ENCODE measurements at places on chromosomes 3 and 15.

DNA sequence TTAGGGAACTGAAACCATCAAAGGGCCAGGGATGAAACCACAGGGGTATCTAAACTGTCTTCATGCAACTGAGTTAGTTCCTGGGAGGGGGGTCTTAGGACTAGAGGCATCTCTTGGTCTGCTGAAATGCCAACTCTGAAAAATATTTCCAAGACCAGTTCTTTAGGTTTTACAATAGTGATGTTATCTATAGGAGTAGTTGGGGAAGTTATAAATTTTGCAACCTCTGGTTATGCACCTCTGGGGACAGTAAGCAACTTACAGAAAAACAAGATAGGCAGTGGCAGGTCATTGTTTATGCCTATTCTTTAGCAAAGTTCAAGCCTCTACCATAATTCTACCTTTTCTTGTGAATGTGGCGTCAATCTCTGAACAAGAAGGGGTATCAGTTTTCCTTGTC, 60.5 kb upstream of the MINAR1 start:
- no peak for DNase-seq

GRCh38 chr3:151971814-151972579, 98.6 kb downstream of the SUCNR1 start:
- no peak for DNase-seq

- no peak for DNase-seq
These were observed 88.7 kb downstream of the DMXL2 start for GRCh38 chr15:51533672-51534398.

- no peak for DNase-seq
These were observed 57.7 kb downstream of the ATP2B2 start for GRCh38 chr3:10447527-10448260.

GRCh38 chr3:164200053-164200823, 878.1 kb downstream of the SI start:
- DNase-seq = no peak

DNA sequence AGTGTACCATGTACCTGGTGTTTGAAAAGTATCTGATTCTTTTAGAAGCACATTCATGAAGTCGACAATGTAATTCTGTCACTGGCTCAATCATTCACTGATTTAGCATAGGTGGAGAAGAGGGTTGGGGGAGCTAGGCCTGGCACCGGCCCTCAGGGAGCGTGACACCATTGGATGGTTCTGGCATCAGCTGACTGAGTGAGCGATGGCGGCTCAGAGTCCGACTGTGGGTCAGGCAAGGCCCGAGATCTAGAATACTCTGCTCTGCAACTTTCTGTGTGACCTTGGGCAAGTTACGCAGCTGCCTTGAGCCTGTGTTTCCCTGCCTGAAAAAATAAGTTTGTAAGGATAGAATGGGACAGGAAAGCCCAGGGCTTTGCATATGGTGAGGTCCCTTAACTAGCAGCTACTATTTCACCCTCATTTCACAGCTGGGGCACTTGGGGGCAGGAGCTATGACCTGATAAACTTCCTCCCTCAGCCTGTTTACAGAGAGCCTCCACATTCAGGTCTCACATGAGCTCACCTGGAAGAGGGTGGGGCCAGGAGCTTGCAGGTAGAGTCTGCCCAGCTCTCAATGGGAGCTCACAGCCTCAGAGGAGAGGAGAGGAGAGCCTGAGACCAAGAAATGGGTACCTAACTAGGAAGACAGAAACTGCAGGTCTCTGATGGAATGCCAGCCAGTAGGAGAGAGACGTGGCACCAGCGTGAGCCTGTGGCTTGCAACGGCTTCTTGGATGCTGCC, 153.7 kb upstream of the TLE3 start:
- no peak for DNase-seq

- DNase-seq = no peak
These were observed 66.2 kb downstream of the FEM1B start for GRCh38 chr15:68343579-68344225.

GRCh38 chr3:184174284-184174645, 390 bp upstream of the AP2M1 start:
- no peak for DNase-seq

GRCh38 chr3:79253704-79254103, 514.1 kb downstream of the ROBO1 start:
- DNase-seq = no peak

DNA sequence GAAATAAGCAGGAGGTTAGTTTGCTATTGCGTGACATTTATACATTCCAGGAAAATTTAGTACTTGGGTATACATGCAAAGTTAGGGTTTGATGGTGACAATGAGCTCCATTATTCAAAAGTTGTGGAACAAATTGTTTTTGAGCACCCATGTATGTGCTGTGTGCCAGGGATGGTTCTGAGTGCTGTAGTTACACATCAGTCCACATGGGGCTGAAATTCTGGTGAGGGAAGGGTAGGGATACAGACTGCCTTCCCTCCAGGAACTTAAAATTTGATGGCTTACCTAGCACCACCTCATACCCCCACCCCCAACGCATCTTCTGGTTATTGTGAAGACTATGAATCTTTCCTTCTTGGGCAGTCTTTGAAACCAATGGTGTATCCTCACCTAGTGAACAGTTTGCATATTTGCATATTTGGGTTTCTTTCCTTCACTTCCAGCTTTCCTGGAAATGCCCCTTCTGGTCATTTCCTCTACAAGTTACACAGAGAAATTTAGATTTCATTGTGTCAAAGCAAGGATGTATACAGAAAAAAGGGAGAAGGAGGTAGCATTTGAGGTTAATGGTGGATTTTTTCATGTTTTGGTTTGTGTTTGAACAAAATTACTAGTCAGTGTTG, 222.0 kb upstream of the IL12A start:
- no peak for DNase-seq

GRCh38 chr3:17844236-17844635, 101.8 kb upstream of the TBC1D5 start:
- DNase-seq = no peak

DNA sequence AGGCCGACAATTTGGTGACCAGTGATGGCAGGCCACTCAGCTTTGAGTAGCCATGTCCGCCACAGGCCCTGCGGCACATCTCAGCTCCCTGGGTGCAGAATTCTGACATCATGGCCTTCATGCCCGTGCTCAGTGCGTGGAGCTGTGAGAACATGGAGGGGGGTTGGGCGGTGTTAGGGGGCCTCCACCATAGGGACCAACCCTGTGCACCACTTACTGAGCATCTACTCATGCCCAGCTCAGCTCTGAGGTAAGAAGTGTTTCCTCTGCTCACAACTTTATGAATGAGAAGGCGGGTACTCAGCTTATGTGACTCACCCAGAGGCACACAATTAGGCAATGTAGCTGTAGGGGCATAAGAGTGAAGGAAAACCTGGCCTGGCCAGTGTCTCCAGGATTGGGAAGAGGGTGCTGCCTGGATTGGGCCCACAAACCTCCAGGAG, 10.5 kb downstream of the ACOX2 start:
- no peak for DNase-seq

DNA sequence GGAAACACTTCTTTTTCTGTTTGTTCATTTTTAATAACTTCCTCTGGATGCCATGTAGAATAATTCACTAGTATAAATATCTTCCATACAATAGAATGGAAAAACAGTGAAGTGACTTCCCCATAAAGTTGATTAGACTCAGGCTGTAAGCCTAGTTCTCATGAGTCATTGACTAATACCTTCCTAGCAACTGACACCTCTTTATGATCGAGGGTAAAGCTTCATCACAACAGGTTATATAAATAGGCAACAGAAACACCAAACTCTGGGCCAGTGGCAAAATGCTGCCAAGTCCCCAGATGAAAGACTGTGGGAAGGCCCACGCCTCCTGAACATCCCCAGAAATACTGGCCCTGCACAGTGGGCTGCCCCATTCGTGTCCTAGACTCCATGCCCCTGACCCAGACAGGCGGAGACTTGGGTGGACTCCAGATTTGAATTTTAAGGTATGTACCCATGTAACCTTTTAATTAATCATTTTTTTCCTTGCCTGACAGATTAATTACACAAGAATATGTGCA, 71.3 kb upstream of the TBC1D23 start:
- no peak for DNase-seq

DNA sequence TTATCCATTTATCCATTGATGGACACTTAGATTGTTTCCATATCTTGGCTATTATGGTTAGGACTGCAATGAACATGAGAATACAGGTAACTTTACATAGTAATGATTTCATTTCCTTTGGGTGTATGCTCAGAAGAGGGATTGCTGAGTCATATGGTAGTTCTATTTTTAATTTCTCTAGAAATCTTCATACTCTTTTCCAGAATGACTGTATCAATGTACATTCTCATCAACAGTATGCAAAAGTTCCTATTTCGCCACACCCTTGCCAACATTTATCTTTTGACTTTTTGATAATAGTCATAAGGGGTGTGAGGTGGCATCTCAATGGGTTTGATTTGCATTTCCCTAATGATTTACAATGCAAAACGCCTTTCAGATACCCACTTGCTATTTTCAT, 6.2 kb upstream of the NIPA1 start:
- DNase-seq = no peak

DNA sequence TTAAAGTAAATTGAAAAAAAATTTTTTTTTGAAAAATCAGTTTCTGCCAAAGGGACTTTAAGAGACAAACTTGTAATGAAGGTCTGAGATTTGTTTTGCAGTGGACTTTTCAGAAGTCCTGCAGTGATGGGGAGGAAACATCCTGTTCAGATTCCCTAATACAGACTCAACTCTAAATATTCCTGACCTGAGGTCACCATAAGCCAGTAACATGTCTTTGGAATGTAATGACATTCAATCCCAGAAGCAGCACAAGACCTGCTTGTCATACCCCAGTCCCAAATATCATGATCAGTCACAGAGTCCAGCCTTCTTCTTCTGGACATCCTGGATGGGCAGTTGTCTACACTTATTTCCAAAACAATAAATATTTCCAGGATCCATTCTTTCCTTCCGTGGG, 53.6 kb downstream of the TMEM39A start:
- DNase-seq = no peak

GRCh38 chr3:4866866-4867265, 112.4 kb upstream of the BHLHE40 start:
- no peak for DNase-seq

Data from activated naive CD8-positive, alpha-beta T cell treated with anti-CD3 and anti-CD28 coated beads, Interleukin-2, amount 50 U/mL, for 16 hours (primary cell).